Suprapubic skin (tissue), 4 donors: ENCODE measurements at places on chromosomes 7 and 10. TPM values are rescaled to one million over a fixed set of nuclear protein-coding genes. Genes with fewer than 3 reads are reported as not detected.

GPR158 gene
- not detected for total RNA-seq

CLRN3 gene
- not detected for total RNA-seq

CRYGN gene
- total RNA-seq, result not detected

CCSER2 gene
- total RNA-seq, result 47.0 TPM

GRCh38 chr10:26407406-26407969, 30.7 kb upstream of the APBB1IP start:
- no peak for DNase-seq

DNA sequence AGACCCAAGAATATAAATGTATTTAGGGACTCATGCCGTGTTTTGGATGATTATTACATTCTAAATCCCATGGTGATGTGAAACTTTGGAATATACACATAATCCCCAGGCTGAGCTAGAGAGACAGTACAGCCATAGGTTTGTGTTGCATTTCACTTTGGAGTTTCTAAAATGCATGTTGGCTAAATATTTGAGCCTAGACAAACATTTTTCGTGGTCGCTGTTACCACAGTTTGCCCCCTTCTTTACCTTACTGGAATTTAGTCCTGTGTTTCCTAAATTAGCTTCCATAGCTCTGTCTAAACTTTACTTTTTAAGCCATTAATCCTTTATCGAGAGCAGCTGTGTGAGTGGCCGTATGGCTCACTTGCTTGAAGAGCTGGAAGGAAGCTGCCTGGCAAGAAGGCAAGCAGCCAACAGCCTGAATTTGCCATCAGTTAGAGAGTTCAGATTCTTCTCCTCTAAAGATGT, 192.0 kb downstream of the BICC1 start:
- no peak for DNase-seq

GRCh38 chr7:95028683-95029082, 121.3 kb downstream of the PPP1R9A start:
- no peak for DNase-seq

GRCh38 chr10:48791267-48791928, 106.7 kb downstream of the WDFY4 start:
- no peak for DNase-seq

GRCh38 chr10:106992055-106992454, 172.5 kb downstream of the SORCS1 start:
- DNase-seq, result no peak
